ENCODE measurements at places on chromosomes 2 and 18.

DNA sequence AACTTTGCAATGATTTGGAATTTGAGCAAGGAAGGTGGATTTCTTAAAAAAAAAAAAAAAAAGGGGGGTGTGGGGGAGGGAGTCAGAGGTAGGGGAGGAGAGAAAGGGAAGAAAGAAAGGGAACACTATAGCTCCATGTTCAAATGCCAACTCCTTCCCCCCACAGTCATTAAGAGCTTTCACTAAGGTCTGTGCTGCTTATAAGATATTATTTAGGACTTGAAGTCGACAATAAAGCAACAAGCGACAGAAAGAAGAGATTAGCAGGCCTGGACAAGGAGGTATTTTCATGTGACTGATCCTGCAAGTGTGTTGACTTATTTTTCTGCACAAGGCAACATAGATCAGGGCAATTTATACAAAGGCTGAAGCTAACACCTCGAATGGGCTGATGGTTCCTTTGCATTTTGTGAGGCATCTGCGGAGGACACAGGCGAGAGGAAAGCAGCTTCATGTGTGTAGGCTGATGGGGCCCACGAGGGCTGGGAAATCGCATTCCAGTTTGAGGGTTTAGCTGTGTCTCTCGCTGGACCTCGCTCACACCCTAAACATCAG is 382.0 kb downstream of the SOX11 start:
- DNase-seq, result no peak

GRCh38 chr2:65311596-65311995 is 84.0 kb downstream of the ACTR2 start:
- no peak for DNase-seq

DNA sequence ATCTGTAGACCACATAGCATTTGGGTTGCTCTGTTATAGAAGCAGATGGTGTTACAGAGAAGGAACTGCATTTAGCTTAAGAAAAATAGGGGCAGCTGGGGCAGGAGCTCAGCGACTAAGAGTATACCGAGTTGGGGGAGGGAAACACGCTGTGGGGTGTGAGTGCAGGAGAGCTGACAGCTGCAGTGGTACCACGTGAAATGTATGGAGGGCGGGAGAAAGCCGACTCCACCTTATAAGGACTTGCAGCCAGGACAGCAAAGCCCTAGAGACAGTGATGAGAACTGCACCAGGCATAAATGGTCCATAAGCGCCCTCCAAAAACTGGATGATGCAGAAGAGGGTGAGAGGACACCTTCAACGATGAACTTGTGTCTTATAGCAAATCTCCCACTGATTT is 237.6 kb downstream of the PRKCE start:
- DNase-seq, result no peak

DNA sequence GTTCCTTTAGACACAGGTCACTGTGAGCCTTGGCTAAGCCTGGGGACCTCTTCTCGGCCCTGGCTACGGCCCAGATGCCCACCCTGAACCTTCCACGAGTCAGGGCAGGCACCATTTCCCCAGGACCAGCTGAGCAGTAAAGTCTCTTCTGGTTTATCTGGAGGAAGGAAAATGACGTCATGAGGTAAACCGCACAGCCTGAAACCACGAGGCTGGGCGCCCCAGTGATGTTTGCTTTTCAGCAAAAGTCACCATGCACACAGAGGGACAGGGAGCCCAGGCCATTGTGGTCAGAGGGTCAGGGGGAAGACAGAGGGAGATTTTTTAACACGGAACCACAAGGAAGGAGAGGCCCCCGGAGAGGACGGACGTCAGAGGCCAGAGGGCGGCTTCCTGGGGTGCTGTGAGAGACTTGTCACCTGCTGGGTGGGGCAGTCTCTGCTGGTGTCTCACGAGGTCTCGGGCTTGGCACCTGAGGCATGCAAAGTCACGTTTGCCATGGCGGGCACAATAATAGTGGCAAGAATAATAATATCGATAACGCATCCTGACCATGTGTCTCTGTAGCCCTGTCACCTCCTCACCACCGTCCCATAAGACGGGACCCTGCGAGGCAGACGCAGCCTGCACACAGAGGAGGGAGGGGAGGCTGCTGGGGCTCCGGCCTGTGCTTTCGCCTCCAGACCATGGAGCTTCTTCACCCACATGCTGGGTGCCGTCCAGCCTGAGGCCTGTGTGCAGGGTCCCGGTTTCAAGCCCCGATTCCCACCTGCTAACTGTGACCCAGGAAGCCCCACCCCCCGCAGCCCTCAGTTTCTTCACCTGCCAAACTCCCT is 33.2 kb upstream of the FOSL2 start:
- DNase-seq, result peak; percentile 92

- no peak for DNase-seq
Measured at GRCh38 chr2:26412091-26412673, 10.5 kb downstream of the DRC1 start.

DNA sequence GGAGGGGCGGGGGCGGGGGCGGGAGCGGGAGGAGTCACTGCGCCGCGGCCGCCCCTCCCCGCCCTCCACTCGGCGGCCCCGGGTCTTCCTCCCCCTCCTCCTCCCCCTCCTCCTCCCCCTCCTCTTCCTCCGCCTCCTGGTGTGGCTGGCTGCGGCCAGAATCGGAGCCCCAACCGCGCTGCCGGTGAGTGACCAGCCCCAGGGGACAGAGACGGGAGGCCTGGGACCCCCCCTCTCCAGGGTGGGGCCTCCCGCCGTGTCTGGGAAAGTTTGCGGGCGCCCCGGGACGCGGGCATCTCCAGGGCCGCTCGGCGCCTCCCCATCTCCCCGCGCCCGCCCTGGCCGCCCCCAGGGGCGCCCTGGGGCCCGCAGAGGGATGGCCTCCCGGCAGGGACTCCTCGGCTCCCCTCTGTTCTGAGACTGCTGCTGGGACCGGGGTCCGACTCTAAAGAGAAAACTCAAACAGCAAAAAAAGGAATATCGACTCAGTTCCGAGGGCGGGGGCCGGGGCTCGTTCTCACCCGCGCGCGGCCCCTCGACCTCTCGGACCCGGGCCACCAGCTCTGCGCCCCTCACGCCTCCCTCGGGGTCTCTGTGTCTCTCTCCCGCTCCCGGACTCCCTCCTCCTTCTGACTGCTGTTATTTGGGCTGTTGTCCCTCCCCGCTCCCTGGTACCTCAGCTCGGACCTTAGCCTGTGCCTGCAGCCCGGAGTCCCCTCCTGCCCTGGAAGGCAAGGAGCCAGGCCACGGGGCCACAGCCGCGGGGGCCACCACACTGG is at the start of gene STON1:
Gene STON1, plus strand, starts transcription at position 122 of the 779 bp plus-strand sequence. CDS start 50,480 bp downstream, outside the sequence.
- DNase-seq, result peak; percentile 72

DNA sequence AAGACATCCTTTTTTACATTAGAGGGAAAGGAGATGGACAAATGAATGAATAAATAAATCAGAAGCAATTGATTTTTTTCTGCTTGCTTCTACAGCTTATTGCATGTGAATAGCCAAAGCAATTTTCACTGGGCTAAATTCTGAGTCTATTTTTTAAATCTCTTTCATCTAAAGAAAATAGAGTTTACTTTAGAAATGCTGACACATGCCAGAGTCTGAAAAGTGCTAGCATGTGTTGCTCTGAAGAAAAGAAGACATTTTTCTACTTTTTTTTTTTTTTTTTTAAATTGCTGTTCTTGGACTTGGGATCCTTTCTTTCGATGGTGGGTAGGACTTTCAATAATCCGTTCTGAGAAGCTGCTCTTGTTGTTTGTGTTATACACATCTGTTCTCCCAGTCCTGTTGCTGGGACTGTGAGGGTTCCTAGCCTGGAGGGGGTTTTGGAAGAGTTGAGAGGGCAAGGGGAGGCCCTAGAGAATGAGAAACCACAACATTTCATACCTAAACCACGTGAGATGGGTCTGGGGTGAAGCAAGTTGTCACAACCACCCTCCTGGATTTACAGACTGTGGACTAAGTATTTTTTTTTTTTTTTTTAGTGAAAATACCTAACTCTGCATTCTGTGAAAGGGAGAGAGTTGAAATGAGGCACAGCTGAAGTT is 193.5 kb downstream of the PRKCE start:
- no peak for DNase-seq

- peak; percentile 21 for DNase-seq
Measured at GRCh38 chr2:109447776-109448175, 166.0 kb downstream of the SEPTIN10 start.

DNA sequence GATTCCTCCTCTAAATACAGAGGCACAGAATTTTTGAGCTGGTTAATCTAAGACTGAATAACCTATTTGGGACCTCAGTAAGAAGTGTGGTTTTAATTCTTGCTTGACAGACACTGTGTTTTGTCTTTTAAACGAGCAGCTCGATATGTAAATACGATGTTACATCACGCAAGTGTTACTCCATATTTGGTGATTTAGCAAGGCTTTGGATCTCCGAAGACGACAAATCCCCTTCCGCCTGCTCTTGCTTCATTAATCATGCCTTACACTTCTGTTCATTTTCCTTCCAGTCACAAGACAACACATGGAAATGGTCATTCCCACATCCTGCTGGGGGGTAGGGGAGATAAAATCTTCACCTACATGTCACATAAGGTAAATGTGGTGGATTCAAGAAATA is 9.4 kb downstream of the BCL11A start:
- DNase-seq, result no peak

GRCh38 chr2:238440331-238440730 is 13.6 kb downstream of the ASB1 start:
- DNase-seq, result no peak

DNA sequence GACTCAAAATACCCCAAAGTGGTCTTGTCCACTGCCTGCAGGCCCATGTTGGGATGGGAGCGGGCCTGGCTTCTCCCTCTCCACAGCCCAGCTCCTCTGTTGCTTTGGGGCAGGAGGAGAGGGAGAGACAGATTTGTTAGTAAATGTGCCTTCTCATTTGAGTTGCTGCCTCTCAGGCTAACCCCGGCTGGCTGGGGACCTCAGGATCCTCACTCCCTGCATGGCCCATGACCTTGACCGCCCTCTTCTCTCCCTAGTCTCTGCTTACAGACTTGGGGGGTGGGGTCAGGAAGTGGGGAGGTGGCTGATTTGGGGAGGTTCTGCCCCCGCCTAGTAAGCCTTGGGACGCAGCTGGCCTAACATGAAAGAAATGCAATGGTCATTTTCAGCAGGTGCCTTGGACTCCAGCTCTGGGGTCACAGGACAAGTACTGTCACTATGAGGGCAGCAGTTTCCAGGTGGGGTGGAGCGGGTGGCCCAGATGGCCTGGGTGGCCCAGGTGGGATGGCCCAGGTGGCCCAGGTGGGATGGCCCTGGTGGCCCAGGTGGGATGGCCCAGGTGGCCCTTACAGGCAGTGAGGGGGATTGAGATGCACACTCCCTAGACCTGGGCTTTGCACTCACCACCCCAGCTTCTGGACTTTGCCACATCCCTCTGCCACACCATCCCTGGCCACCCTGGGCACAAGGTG is 24.1 kb downstream of the HJURP start:
- peak; percentile 47 for DNase-seq

DNA sequence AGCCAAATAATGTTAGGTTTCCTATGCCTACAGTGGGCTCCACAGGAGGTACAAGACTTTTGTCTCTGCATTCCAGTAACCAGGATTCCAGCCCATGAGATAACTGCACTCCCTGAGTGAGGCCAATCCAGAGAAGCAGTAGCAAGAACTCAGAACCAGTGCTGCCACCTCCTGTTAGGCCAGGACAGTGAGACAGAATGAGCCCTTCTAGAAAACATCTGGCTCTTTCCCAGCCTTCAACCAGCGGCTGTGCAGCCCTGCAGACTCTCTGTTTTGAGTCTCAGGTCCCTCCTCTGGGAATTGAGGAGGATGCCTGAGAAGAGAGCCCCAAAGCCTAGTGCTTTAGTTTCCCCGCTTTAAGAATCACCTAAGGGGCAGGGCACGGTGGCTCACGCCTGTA is 44.2 kb downstream of the ARID5A start:
- no peak for DNase-seq

DNA sequence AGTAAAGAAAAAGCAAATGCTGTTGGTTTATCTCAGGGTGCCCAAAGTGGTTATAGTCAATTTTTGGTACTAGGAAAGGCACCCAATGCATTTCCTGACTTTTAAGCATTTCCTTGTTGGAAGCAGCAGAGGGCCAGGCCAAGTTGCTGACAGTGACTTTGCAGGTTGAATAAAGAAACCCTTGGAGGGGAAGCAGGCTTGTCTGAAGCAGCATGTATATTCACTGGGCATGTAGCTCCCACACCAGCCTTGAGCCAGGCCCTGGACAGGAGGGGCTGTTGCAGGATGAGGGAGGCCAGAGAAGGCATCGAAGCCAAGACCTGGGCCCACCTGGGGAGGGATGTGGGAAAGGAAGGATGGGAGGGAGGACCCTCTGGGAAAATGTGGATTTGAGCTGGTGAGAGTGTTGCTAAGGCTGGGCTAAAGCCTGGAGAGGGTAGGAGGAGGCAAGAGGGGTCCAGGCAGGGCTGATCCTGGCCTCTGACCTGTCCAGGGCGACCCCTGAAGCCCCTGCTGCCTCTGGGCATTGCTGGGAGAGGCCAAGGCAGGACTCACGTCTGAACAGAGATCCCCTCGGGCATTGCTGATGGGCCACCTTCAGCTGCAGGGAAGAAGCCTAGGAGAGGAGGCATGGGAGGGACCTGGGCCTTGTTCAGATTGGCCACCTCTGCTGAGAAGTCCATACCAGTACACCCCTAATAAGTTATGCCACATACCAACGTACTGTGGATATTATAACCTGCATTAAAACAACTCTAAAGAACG is 79.6 kb downstream of the STPG4 start:
- DNase-seq, result no peak

DNA sequence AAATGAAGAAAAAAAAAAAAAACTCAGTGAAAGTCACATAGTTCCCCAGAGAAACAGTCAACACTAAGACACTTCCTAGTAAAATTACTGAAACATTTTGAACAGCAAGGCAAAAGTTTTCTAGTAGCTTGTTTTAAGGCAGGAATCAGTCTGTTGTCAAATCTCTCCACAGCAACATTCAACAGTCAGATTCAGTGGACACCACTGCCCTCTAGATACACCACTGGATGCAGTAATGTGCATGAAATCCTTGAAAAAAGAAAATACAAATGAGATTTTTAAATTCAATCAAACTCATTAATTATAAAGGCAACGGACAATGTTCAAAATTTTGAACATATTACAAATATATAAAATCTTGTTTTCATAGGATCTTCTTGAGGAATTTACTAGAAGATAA is 46.4 kb downstream of the GRB14 start:
- DNase-seq, result no peak

- no peak for DNase-seq
Measured at GRCh38 chr2:152166633-152167032, 8.9 kb downstream of the STAM2 start.

DNA sequence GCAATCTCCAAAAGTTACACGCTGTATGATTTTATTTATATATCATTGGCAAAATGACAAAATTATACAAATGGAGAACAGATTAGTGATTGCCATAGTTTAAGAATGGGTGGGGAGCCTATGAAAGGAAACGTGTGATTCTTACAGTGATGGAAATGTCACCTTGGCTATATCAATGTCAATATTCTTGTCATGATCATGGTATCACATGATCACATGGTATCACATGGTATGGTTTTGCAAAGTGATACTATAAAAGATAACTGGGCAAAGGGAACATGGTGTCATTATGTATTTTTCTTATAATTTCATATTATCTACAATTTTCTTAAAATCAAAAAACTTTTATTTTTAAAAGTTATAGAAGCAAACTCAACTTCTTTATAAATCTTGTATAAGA is 606.2 kb upstream of the ZEB2 start:
- DNase-seq, result no peak

Data from activated effector memory CD4-positive, alpha-beta T cell treated with anti-CD3 and anti-CD28 coated beads, Interleukin-2, amount 50 U/mL, for 16 hours (primary cell).